ENCODE measurements at places on chromosomes 6 and 20.

- peak; percentile 88 for DNase-seq
These were observed 189.4 kb upstream of the RREB1 start for GRCh38 chr6:6918216-6918983.

DNA sequence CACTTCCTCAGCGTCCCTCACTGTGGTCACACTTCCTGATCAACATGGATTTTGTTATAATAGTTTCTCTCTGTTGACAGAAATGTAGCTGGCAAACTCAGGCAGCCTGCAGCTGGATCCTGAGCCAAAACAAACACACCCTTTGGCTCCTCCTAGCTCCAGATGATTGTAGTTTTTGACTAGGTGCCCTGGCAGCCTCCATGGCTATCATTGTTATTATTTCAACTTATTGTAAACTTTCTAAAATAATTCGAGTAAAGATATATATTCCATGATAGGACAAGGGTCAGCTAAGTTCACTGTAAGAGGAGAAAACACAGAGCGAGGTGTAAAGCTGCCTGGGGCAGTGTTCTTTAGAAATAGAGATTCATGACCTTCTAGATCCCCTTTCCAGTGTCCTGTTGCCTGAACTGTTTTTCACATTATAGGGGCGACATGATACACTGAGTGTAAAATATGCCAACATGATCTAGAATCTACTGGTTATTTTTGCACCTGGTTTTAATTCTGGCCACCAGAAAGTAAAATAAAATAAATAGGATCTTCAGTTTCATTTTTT is 98.2 kb upstream of the HDGFL1 start:
- no peak for DNase-seq

GRCh38 chr20:49098136-49098535 is 52.0 kb downstream of the CSE1L start:
- no peak for DNase-seq

- DNase-seq: no peak
These were observed 226.6 kb downstream of the MYLK4 start for GRCh38 chr6:2524090-2524489.

- DNase-seq: no peak
These were observed 47.8 kb downstream of the TFEB start for GRCh38 chr6:41687501-41688175.

- no peak for DNase-seq
These were observed 731.4 kb upstream of the CITED2 start for GRCh38 chr6:140105857-140106256.

- DNase-seq: no peak
These were observed 369.7 kb downstream of the CD109 start for GRCh38 chr6:74065705-74066104.

GRCh38 chr20:41151134-41151869 is 14.0 kb downstream of the PLCG1 start:
- no peak for DNase-seq

DNA sequence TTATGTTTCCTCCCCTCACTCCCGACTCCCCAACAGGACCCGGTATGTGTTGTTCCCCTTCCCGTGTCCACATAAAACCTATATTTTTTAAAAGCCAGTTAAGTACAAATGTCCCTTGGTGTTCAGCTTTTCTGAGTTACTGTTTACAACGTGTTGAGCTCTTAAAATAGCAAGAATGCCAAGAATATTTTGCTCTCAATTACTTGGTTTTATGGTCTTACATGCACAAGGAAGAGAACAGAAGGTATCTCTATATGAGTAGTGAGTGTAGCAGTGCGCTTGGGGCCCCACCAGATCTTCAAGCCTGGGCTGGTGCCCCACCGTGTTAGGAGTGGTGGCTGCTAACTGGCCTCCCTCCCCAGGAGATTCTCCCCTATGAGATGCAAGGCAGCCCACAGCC is 75.3 kb downstream of the RIN2 start:
- no peak for DNase-seq

DNA sequence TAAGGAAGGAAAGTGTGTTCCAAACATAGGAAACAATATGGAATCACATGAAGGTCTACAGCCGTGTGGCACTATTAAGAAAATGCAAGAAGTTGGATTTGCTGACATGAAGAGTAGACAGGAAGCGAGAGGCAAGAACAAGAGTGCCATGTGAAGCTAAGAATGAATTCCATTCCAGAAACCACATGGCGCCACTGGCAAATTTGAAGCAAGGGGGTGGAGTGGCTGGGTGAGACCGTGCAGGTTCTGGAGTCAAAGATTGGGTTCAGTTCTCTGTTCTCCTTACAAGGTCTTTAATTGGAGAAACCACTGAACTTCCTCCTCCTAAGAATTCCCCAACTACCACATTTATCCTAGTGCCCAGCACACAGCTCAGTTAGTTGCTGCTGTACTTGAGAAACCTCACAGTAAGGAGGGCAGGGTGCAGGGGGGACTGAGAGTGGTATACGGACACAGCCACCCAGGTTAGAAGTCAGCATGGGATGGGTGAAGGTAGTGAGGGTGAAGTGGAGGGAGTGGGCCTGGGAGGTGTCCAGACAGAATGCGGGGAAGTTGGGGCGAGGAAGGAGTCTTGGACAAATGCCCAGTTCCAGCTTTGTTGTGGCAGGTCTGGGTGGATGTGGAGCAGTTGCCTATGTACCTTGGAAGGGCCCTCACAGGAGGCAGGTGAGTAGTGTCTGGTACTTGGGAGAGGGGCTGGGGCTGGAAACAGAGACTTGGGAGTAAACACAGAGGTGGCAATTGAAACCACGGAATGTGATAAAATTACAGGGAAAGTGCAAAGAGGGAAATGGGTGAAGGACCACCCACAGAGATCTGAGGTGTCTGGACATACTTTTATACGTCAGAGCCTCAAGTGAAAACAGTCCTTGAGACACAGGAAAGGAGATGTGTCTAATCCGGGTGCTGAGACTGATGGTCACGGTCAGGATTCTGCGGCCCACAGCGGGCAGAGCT is 14.3 kb downstream of the LYRM4 start:
- no peak for DNase-seq

GRCh38 chr6:37779111-37779800 is 40.3 kb upstream of the ZFAND3 start:
- no peak for DNase-seq

GRCh38 chr20:50385733-50386640 is 124.2 kb upstream of the PTPN1 start:
- peak; percentile 89 for DNase-seq

GRCh38 chr6:47502920-47503319 is 25.3 kb downstream of the CD2AP start:
- DNase-seq: no peak

GRCh38 chr6:155050311-155050710 is 55.2 kb downstream of the TIAM2 start:
- peak; percentile 53 for DNase-seq

DNA sequence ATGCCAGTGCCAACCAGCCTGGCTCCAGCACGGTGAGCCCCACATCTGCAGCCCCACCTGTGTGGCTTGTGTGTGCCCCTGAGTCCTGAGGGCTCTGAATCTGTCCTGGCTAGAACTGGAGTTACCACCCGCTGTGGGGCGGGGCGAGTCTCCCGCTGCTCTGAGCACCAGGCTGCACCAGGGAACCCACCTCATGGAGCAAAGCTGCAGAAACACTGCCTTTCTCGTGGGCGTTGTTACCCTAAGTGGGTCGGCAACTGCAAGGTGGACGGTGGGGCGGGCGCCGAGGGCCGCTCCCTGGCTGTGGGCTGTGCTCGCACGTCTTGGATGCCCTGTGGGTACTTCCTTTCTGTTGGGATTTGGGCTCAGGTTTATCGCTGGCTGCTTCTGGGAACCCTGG is 12.7 kb upstream of the ZBTB46 start:
- DNase-seq: no peak

GRCh38 chr6:166927240-166927934 is 29.0 kb downstream of the RNASET2 start:
- DNase-seq: no peak

DNA sequence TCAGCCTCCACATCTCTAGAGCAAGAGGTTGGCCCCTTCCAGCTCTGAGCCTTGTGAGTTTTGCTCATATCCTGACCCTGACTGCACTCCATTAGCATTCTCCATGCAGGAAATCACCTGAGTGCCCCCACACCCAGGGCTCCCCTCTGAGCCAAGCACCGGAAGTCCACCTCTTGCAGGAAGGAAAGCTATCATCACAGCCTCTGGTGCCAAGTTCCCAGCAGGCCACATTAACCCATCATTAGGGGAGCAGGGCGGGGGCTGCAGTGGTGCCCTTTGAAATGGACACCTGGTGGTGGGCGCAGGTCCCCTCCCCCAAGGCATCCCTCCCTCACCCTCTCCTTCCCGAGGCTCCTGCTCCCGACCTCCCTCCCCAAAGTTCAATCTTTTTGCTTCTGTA is 16.1 kb downstream of the GRM4 start:
- DNase-seq: no peak

GRCh38 chr6:151537556-151537955 is 43.7 kb downstream of the CCDC170 start:
- no peak for DNase-seq

DNA sequence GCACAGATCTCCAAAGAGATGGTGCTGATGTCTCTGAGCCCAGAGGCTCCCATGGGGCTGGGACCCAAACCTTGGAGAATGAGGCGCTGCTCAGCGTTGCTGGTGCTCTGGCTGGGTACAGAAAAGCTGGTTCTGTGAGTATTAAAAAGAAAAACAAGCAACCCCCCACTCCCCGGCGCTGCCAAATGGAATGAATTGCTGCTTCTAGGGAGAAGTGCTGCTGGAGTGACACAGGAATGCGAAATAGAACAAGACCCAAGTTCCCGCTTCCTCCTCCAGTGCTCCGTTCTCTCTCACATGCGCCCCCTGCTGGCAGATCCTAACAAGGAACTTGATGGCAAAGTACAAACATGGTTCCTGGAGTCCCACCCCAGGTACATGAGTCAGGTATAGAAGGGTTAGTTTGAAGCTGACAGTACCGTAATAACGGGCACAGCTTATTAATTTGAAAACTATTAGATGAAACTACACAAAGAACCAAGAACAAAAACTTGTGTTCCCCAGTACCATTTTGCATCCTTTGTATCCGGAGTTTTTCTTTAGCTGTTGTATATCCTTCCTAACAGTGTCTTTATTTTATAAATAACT is 2.1 kb upstream of the DDX27 start:
- DNase-seq: peak; percentile 86

- DNase-seq: no peak
These were observed 176.1 kb downstream of the MBOAT1 start for GRCh38 chr6:20036141-20036677.

- peak; percentile 26 for DNase-seq
These were observed 651 bp upstream of the BLTP3A start for GRCh38 chr6:34791164-34791700.

DNA sequence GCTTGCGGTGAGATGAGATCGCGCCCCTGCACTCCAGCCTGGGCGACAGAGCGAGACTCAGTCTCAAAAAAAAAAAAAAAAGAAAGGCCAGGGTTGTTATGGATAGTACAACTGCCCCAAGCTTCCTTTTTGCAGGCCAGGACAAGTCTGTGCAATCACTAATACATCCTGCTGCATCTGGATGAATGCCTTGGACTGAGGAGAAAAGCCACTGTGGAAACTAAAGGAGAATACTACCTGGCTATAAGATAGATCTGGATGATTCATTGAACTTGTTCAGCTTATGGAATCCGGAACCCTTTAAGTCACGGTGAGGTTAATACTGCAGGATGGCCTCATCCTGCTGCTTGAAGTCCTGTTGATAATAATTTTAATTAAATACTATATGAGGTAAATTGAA is 278.2 kb downstream of the TFAP2A start:
- DNase-seq: no peak

DNA sequence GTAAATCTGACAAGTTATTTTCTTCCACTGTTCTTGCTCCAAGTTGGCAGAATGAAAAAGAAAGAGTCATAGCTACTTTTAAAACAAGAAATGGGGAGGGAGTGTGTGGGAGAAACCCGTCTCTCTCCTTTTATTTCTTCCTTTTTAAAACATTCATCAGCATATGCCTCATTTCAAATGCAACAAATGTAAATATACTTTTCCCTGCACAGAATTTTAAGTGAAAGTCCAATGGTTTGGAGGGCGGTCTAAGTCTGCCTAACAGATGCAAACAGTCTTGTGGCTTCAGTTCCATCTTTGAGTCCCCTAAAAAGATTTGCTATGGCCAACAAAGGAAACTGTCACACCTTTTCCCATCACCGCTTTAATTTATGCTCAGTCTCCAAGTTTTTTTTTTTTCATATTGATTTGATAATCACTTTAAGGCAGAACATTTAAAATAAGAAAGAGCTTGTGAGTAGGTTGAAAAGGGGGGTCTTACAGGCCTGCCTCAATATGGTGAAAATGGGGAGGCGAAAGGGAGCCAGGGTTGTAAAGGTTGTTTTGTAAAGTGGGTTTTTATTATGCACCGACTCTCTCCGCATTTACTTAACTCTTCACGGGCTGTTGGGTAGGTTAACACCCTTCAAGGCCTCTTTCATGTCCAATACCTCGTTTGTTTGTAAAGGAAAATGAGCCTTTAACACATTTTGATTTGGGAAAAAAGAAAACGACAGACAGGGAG is 4.6 kb downstream of the TFAP2D start:
- no peak for DNase-seq

- DNase-seq: no peak
These were observed 664 bp downstream of the BTN3A3 start for GRCh38 chr6:26440977-26441358.

DNA sequence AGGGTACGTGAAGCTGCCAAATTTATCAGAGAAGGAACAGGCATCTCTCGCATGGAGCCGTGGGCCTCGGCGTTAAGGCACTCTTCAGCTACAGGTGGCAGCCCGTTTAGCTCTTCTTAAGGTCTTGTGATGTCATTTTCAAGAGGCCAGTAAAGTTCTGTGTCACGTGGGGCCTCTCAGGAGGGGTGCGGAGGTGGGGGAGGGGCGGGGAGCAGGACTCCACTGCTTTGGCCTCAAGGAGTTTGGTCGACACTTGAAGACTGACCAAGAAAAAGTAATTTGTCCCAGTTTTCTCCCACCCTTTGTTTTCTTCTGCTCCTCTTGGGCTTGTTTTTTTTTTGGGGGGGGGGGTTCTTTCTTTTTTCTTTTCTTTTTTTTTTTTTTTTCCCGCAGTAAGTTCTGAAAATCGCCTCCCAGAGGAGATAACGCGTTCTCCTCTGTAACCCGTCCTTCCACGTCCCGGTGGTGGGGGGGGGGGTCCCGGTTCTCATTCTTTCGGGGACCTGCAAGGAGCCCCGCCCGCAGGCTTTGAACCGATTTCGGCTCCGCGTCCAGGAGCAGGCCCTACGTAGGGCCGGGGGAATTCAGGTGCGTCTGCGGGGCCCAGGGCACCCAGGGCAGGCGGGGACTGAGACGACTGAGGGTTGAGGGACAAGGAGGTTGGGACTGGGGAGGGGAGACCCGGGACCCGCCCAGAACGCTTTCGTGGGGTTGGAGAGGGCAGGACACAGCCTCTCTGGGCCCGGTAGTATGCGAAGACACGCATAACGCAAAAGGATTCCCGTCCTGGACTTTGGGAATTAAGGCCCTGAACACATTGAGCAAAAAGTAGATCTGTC is 26.0 kb downstream of the GPX6 start:
- no peak for DNase-seq

- no peak for DNase-seq
These were observed 11.6 kb downstream of the RBCK1 start for GRCh38 chr20:419556-420165.

- DNase-seq: no peak
These were observed 11.2 kb downstream of the UST start for GRCh38 chr6:148757944-148758480.
